ENCODE measurements at places on chromosomes 12 and 14.
A peak's percentile ranks its signal among the peaks of the same experiment; 100 is the strongest.

GRCh38 chr12:23887055-23887835 is 62.2 kb downstream of the SOX5 start:
- DNase-seq = no peak

DNA sequence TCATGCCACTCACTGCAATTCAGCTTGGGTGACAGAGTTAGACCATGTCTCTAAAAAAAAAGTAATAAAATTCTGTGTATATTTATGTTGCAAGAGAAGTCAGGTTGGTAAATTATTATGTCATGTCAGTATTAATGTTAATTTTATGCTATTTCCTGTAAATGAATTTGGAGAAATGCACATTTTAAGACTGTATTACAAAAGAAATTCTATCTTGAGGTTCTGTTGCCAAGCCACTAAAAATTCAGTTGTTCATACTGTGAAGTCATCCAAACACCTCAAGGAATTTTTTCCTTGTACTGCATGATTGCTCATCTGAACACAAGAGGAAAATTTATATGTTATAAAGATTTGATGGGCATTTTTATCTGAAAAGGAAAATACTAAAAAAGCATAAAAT is 23.3 kb upstream of the HMGA2 start:
- DNase-seq = no peak

DNA sequence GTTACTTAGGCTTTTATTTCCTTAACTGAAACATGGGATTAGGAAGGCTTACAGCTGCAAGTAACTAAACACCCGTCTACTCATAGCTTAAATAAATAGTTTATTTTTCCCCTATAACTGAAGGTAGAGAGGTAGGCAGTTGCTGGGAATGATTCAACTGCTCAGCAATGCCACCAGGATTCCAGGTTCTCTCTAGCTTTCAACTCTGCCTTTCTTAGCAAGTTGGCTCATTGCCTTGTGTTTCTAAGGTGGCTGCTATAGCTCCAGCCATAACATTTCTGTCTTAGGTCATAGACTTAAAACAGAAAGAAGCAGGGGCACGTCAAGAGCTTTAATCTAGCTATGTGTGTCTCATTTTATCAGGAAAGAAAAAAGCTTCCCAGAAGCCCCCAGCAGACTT is 103.7 kb upstream of the MDM1 start:
- DNase-seq = no peak

- no peak for DNase-seq
Observed at GRCh38 chr14:60848066-60848465, 113.5 kb downstream of the MNAT1 start.

DNA sequence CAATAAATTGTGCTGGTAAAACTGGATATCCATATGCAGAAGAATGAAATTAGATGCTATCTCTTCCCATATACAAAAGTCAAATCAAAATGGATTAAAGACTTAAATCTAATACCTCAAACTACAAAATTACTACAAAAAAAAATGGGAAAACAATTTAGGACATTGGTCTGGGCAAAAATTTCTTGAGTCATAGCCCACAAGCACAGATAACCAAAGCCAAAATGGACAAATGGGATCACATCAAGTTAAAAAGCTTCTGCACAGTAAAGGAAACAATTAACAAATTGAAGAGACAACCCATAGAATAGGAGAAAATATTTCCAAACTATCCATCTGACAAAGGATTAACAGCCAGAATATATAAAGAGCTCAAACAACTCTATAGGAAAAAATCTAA is 264.6 kb downstream of the NUAK1 start:
- DNase-seq = no peak

GRCh38 chr14:103692871-103693270 is 22.4 kb downstream of the XRCC3 start:
- DNase-seq = no peak

DNA sequence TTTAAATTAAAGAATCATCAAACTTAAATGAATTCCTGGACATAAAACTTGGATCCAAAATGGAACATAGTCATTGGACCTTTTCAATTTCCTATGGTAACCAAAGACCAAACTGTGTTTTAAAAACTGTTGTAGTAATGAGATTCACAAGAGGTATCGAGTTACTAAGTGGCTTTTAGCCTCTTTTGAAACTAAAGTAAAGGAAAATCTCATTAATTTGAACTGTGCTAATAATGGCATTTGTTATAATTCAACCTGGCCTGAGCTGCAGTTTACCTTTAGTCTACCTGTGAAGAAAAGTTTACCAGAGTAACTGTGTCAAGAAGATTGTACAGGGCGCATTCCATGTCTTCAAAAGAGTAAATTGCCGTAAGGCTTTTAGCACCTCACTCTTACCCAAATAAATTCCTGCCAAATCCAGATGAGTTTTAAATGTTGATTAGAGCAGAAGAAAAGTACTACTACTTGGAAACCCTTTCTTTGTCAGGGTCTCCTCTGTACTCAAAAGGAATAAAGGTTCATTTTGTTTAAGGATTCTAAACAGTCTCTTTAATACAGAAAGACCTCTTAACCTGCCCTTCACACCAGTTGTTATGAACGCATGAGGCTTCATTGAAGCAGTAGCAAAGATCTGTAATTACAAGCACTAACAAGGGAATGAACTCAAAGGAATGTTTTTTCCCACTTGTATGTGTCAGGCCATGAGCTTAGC is 17.1 kb upstream of the MED13L start:
- DNase-seq = no peak

DNA sequence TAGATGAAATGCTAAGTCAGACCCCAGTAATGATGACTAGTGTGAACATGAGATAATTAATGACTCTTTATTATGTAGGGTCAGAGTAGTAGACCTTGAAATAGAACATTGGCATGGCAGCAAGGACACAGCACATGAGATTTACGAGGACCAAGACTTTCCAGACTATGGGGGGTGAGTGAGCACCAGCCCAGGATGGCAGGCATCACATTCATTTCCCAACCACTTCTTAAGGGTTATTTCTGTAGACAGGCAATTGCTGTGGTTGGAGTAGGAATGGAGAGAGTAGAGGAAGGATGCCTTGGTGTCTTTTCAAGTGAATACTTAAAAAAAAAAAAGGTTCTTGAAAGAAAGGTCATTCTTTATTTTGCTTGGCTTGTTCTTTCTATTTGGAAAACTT is 189.4 kb upstream of the DYRK2 start:
- DNase-seq = no peak

- peak; percentile 30 for DNase-seq
Observed at GRCh38 chr12:32820376-32820931, 64.8 kb upstream of the YARS2 start.

- DNase-seq = no peak
Observed at GRCh38 chr14:87018294-87018693, 974.7 kb downstream of the GALC start.

Data from cerebellum (tissue), 4 donors.